Right forelimb (tissue), 1 donor: ENCODE measurements at places on chromosomes 2 and 18.

DNA sequence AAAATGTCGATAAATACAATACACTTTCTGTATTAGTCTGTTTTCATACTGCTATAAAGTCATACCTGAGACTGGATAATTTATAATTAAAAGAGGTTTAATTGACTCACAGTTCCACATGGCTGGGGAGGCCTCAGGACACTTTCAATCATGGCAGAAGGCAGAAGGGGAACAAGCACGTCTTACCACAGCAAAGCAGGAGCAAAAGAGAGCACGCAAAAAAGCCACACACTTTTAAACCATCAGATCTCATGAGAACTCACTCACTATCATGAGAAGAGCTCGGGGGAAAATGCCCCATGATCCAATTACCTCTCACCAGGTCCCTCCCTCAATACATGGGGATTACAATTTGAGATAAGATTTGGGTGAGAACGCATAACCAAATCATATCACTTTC is 256.7 kb downstream of the ANAPC1 start:
- no peak for DNase-seq

DNA sequence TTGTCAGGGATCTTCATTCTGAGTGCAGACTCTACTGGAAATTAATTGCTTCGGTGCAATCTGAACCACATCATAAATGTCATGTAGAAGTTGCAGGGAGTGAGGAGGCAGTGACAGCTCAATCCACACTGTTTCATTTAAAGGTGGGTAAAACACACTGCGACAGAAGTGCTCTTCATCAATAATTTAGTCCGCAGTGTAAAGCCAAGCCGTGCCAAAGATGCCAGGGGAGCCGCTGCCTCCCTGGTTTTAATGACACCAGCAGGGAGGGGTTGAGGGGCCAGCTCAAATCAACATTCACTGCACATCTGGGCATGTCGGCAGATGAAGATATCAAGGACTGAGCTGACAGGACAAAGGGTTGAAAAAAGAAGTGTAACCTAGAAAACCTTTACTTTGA is 305.7 kb upstream of the VRK2 start:
- DNase-seq = no peak

GRCh38 chr2:108377815-108378630 is at the start of gene SULT1C4:
TSS of gene SULT1C4 (plus strand) at chr2:108377954. CDS start at chr2:108378338, 384 bp downstream.
- peak; percentile 88 for DNase-seq

DNA sequence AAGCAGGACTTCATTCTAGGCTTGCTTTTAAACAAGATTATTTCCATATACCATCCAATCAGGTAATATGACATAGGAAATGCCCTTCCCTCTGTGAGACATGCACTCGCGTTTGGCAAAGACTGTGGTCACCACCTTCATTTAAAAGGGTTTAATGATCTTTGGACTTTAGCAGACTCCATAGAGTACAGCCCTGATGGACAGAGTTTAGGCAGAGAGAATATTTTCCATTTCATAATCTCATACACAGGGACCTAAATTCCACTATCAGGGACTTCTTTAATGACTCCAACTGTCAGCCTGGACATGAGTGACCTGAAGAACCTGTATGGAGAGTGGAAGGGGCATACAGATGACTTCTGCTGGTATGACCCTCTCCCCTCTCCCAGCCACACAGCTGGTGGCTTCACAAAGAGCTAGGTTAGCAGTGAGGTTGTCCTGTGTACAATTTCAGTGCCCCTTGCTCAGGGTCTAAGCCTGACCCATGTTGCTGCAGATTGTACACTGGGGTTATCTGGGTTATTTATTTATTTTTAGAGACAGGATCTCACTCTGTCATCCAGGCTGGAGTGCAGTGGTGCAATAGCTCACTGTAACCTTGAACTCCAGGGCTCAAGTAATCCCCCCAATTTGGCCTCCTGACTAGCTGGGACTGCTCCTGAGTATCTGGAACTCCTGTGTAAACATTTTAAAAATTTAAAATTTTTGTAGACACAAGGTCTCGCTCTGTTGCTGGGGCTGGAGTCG is 59.2 kb downstream of the PTPRM start:
- no peak for DNase-seq

DNA sequence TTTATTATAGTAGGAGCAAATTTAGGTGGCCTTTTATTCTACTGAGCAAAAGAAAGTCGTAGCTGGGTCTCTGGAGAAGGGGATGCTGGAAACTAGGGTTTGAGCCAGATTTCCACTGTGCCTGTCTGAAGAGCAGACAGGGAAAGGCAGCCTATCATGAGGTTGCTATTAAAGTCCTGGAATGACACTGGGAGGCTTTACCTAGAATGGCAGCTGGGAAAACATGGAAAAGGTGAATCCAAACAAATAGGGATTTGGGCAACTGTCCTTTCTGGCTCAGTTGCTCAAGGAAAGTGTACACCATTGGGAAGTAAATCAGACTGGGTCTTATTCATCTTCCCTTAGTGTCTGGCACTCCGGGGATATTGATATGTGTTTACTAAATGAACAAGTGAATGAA is 154.6 kb downstream of the MTX2 start:
- DNase-seq = no peak

GRCh38 chr2:207327513-207327912 is 161.8 kb upstream of the KLF7 start:
- no peak for DNase-seq

DNA sequence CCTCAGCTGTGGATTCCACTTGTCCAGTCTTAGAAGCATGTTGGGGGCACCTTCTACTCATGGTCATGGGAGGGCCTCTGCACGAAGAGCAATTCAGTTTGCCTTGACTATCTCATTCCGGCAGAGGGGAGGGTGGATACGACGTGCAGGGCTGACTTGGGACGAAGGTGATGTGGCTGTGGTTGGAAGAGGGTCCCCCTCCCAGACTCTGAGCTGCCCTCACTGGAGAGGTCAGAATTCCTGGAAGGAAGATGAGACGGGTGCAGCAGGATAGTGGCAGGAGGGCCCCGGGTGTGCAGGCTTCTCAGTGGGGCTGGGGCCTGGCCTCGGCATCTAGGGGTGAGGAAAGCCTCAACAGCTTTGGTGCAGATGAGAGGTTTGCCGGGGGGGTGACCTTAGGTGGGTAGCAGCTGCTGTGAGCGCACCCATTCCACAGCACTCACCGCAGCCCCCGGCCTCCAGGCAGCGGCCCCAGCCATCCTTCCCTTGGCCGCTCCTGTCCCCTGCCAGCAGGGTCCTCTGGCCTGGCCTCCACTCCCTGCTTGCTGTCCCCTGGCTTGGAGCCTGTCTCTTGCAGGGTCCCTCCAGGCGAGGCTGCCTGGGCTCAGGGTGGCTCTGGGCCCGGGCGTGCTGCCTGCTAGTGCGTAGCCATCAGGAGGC is 3.2 kb downstream of the RNPEPL1 start:
- no peak for DNase-seq
